ENCODE measurements at places on chromosomes 16 and 17.
A peak's percentile ranks its signal among the peaks of the same experiment; 100 is the strongest.

- H3K27ac ChIP-seq = no peak overlapping the region
- H3K36me3 ChIP-seq = peaks cover 49% of the 10 kb centered on the region
- H3K4me3 ChIP-seq = no peak overlapping the region
- H3K4me1 ChIP-seq = no peaks in the 10 kb centered on the region
These were observed 30.8 kb downstream of the CYB5D2 start for GRCh38 chr17:4173781-4174180.

DNA sequence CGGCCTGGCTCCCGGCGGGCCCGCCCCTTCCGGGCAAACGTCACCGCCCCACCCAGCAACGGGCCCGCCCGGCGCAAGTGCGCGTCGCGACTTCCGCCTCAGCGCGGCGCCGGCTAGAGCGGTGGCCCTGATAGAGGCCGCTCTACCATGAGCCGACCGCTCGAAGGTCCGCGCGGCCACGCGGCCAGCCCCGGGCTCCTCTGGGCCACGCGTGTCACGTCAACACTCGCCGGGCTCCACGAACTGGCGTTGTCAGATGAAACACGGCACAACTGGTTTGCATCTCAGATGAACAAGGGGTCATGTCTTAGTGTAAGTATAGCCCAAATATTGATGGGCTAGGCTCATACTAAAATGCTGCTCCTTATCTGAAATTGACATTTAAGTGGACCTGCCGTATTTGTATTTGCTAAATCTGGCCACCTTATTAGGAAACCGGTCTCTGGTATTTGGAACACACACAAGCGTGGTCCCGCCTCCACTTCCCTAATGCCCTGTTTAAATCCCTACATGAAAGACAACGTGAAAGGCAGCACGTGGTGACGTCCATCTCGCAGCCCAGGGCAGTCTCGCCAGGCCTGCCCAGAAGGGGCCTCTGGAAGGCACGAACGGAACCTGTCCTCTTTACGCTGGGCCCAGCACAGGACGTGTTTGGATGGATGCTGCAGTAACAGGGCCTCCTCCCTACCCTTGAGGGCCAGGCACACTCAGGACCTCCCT lies at the start of gene ZNF598:
Gene ZNF598, minus strand, starts transcription at position 31 of the 720 bp plus-strand sequence.
- peak; percentile 60 for DNase-seq
- H3K4me1 ChIP-seq = peaks cover 23% of the 10 kb centered on the region
- peak within 1 kb of the TSS; percentile 92 for H3K27ac ChIP-seq
- H3K36me3 ChIP-seq = 0 out of 2 replicates have a peak, but pooled peaks cover 7% of the 10 kb centered on the region

DNA sequence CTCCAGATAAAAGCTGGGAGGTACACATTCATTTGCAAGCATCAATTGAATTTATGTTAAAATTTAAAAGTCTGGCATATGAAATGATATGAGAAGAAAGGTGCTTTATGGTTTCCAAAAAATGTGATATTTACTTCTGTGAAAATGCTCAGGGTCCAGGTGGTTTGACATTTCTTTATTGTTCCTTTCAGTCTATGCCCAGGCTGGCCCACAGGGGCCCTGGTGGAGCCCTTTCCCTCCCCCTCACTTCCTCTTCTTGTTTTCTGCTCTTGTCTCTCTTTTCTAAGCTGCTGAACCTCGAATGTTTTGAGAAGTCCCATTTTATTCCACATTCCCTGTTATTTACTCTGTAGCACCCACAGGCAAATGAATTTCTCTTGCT lies 127.8 kb downstream of the HS3ST3B1 start:
- no peaks in the 10 kb centered on the region for H3K36me3 ChIP-seq
- no peaks in the 10 kb centered on the region for H3K27me3 ChIP-seq
- H3K27ac ChIP-seq = no peak overlapping the region
- no peak overlapping the region for H3K4me3 ChIP-seq
- no peak for DNase-seq
- H3K4me1 ChIP-seq = no peaks in the 10 kb centered on the region

DNA sequence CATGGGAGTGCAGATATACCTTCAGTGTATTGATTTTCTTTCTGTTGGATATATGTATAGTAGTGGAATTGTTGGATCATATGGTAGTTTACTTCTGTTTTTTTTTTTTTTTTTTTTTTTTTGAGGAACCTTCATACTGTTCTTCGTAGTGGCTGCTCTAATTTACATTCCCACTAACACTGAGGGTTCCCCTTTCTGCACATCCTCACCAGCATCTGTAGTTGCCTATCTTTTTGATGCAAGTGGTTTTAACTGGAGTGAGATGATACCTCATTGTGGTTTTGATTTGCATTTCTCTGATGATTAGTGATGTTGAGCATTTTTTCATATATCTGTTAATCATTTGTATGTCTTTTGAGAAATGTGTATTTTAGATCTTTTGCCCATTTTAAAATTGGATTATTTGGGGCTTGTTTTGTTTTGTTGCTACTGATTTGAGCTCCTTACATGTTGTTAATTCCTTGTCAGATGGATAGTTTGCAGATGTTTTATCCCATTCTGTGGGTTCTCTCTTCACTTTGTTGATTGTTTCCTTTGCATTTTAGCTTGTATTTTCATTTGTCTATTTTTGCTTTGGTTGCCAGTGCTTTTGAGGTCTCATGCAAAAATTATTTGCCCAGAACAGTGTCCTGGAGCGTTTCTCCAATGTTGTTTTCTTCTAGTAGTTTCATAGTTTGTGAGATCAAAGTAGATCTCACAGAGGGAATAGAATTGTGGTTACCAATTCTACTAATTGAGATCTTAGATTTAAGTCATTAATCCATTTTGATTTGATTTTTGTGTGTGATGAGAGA lies 25.0 kb upstream of the BCAS3 start:
- peaks cover 11% of the 10 kb centered on the region for H3K36me3 ChIP-seq
- DNase-seq = no peak
- no peaks in the 10 kb centered on the region for H3K4me1 ChIP-seq
- H3K27me3 ChIP-seq = no peaks in the 10 kb centered on the region
- no peak overlapping the region for H3K27ac ChIP-seq

GRCh38 chr16:14002416-14002990 lies 68.6 kb upstream of the MRTFB start:
- H3K27me3 ChIP-seq = no peaks in the 10 kb centered on the region
- DNase-seq = no peak
- no peaks in the 10 kb centered on the region for H3K4me1 ChIP-seq

DNA sequence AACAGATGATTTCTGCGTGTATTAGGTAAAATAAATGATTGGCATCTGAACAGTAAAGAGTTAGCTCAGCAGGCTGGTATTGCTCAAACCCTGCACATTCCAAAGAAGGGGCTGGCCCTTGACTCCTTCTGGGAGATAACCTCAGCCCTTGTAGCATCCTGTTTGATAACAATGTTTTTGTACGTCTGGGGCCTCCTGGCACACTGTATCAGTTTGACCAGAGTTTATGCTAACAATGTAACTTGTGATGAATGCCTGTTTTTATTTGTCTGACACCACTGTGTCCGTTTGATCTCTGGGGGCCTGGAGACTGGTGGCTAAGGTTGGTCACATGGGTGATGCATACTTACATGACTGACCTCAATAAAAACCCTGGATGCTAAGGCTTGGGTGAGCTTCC lies 43.8 kb upstream of the NDRG4 start:
- no peaks in the 10 kb centered on the region for H3K36me3 ChIP-seq
- H3K27ac ChIP-seq = no peak overlapping the region
- H3K27me3 ChIP-seq = no peaks in the 10 kb centered on the region
- no peak overlapping the region for H3K4me3 ChIP-seq
- peaks cover 9% of the 10 kb centered on the region for H3K4me1 ChIP-seq
- no peak for DNase-seq

DNA sequence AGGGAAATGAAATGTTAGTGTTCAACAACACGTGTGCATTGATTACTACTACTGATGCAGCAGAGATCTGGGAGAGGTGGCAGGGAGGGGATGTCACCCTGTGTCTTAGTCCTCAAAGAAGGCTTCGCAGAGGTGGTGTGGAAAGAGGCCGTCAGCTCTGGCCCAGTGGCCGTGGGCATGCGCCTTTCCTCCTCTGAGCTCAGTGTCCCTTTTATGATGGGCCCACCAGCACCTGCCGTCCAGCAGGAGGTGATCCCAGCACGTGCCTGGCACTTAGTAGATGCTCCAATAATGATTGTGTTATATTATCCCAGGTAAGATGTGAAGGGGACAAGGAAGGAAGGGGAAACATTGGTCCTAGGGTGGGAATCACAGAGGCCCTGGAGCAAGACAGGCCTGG lies 106.2 kb downstream of the CLEC16A start:
- H3K36me3 ChIP-seq = no peaks in the 10 kb centered on the region
- peaks cover 3% of the 10 kb centered on the region for H3K4me1 ChIP-seq
- H3K4me3 ChIP-seq = no peak overlapping the region
- DNase-seq = no peak

- H3K4me1 ChIP-seq = no peaks in the 10 kb centered on the region
- no peak overlapping the region for H3K4me3 ChIP-seq
- H3K27me3 ChIP-seq = no peaks in the 10 kb centered on the region
- DNase-seq = no peak
- no peak overlapping the region for H3K27ac ChIP-seq
These were observed 198.4 kb downstream of the CYB561 start for GRCh38 chr17:63247706-63248105.

- no peak overlapping the region for H3K4me3 ChIP-seq
- H3K36me3 ChIP-seq = no peaks in the 10 kb centered on the region
- no peak overlapping the region for H3K27ac ChIP-seq
- no peaks in the 10 kb centered on the region for H3K27me3 ChIP-seq
These were observed 52.6 kb downstream of the NOS2 start for GRCh38 chr17:27747462-27748359.

- H3K4me3 ChIP-seq = peak overlapping the region; percentile 94
- H3K4me1 ChIP-seq = peaks cover 38% of the 10 kb centered on the region
- H3K27me3 ChIP-seq = no peaks in the 10 kb centered on the region
- peak overlapping the region; percentile 100 for H3K27ac ChIP-seq
These were observed 998 bp upstream of the SRSF1 start for GRCh38 chr17:58007781-58008706.

DNA sequence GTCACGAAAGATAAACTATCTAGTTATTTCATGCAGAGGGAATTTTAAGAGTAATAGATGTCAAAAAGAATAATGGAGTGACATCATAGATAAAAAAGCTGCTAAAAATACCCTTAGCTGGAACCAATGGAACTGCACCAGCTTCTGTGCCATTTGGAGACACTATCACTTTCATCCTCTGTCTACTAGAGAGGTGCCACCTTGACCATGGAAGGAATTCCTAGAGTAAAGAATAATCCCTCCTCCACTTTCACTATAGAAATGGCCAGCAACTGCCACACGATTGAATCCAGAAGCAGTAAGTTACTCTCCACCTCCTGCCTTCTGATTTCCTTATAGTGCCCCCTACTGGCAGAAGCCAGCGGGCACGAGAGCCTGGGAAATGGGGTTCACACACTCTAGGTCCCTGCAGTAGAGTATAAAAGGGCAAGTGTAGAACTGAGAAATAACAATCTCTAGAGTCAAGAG lies 2.8 kb upstream of the ALDH3A2 start:
- no peak for DNase-seq
- H3K4me3 ChIP-seq = no peak overlapping the region
- H3K27me3 ChIP-seq = no peaks in the 10 kb centered on the region
- peak overlapping the region; percentile 99 for H3K27ac ChIP-seq
- H3K4me1 ChIP-seq = peaks cover 85% of the 10 kb centered on the region

DNA sequence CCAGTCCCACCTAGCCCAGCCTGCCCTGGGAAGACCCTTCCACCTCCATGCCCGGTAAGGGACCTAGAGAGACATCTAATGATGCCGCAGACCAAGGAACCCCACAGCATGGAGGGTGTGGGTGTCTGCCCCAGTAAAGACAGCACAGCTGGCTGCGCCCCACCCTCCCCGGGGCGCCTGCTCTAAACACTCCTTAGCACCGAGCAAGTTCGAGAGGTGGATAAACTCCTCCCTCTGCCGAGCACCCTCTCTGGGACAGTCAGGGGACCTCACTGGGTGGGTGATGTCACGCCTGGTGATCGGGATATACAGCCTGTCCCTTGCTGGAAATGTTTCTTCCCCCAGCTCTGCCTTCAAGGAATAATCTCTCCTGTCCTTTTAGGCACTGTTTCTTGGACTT lies 16.7 kb upstream of the DNAI2 start:
- H3K4me1 ChIP-seq = no peaks in the 10 kb centered on the region
- no peak for DNase-seq
- H3K4me3 ChIP-seq = no peak overlapping the region

DNA sequence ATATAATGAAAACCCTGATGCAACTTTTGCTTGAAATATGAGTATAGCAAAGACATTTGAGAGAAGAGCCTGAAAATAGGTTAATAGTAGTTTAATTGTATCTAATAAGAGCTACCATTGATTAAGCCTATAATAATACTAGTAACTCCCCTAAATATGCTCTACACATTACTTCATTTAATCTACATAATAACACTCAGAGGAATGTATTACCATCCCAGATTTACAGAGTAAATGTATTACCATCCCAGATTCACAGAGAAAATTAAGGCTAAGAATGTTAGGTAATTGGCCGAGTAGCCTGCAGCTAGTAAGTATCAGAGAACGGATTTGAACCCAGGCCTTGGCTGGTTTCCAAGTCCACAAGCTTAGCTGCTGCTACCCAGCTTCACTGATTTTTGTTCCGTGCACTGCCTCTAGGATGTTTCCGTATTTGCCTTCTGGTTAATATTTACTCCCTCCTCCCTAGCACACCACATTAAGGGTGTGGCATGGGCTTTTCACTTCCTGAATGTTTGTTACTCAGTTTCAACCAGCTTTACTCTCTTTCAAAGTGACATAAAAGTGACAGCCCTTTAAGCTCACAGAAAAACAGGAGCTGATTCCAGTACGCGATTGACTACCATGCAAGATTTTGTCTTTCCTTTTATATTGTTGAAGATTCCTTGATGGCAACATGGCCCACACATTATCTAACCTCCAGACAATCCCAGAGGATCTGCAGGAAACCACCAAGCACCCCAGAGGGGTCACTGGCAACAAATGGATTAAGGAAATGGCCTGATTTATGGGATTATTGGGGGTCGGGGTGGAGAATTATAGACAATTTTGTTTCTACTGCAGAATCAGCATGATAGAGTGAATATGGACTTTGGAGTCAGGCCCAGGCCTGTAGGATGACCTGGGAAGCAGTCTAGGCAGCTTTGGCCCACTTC lies 26.7 kb upstream of the TOX3 start:
- no peaks in the 10 kb centered on the region for H3K4me1 ChIP-seq
- no peaks in the 10 kb centered on the region for H3K36me3 ChIP-seq
- H3K27me3 ChIP-seq = no peaks in the 10 kb centered on the region
- DNase-seq = no peak
- no peak overlapping the region for H3K27ac ChIP-seq

DNA sequence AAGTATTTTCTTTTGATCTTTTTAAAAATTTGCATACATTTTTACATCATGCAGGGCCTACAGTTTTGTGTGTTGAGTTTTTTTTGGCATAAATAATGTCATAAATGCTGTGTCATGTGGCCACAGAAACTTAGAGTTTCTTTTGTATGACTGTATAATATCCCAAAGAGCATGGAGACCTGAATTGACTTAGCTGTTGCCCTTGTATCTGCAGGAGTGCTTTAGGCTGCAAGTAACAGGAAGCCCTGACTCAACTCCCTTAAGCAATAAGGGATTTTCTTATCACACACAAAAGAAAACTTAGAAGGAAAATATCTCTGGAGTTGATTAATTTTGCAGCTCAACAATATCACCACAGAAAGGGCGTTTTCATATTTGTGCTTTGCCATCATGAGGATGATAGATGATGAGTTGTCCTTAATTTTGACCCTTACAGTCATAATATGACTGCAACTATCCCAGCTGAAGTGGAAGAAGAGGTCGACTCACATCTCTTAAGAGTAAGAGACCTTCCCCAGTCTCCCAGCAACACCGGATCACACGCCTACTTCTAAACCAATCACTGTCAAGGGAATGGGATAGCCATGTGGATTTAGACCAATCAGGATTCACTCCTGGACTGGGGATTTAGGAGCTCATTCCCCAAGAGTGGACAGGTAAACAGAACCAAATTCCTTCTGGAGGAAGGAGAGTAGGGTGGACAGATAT lies 138.9 kb downstream of the GSG1L start:
- peaks cover 10% of the 10 kb centered on the region for H3K4me1 ChIP-seq
- no peak overlapping the region for H3K27ac ChIP-seq
- H3K4me3 ChIP-seq = no peak overlapping the region
- peak; percentile 24 for DNase-seq
